ENCODE measurements at places on chromosomes 3 and 15.

DNA sequence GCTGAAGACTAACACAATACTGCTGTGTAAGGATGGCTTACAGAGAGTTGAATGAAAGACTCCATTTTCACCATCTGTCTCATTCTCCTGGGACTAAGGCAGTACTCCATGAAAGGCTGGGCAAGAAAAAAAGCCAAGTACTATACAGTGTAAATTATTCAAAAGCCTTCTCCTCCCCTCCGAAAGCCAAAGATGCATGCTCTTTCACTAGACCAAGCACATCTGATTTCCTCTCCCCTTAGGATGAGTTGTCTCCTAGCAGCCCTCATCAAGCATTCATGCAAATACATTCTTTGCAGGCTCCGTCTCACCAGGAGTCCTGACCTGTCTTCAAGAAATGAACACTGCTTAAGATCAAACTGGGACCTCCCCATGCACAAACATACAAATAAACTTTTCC, 133.5 kb upstream of the THBS1 start:
- no peak for DNase-seq

DNA sequence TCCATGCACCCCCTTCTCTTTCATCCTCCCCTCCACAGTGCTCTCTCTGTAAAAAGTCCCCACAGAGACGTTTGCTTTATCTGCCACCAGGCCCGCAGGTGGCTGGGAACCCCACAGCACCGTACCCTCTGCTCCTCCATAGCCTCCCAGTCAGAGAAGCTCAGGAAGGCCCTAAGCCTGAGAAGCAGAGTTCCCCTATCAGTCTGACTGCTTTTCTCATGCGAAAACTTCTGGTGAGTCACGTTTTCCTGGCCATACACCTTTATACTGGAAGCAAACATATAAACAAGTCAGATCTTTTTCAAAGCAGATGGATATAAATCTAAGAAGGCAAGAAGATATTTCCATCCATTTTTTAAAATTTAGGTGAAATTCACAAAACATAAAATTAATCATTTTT, 51.5 kb upstream of the MEF2A start:
- no peak for DNase-seq

GRCh38 chr3:122415104-122415744, 638 bp downstream of the WDR5B start:
- DNase-seq = peak; percentile 17

GRCh38 chr3:116306720-116307119, 138.6 kb downstream of the LSAMP start:
- no peak for DNase-seq

DNA sequence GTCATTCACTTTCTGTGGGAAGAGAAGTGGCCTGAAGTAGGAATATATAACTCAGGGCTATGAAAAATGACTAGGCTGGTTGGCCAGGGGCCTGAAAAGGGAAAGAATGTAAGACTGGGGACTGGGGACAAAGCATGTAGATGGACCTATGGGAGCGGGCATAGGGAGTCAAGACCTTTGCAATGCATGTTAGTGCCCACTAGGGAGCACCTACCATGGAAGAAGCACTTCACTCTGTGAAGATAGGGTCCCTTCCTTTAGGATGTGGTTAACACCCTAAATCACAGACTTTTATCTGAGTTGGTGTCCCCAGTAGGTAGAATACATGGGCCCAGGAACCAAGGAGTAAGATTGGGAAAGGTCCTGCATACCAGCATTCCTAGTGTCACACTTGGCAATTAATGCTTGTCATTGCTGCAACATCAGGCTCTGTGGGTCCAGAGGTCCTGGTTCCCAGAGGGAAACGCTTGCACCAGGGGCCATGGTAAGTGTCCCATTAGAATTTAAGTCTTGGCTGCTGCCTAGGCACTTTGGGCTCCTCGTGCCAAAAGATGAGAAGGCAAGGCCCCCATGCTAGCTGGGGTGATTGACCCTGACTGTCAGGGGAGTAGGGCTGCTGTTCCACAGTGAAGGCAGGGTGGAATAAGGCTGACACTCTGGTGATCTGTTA, 79.6 kb downstream of the CRYGS start:
- no peak for DNase-seq

DNA sequence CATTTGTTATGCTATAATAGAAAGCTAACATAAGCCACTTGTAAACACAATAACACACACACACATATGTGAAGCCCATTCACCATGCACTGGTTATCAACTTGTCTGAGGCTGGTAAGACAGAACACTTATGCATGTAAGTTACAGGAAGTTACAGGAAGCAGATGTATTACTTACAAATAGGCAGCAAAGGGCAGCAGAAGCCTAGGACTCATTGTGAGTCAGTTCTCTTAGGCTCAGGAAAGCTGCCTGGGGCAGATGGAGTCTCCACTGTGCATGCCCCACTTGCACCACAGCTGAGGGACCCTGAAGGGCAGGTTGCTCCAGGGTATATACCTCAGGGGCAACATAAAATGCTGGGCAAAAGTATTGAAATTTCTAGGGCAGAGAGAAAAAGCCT, 748.8 kb upstream of the CCDC54 start:
- no peak for DNase-seq

GRCh38 chr3:126961191-126961790, 21.6 kb upstream of the PLXNA1 start:
- DNase-seq = no peak

DNA sequence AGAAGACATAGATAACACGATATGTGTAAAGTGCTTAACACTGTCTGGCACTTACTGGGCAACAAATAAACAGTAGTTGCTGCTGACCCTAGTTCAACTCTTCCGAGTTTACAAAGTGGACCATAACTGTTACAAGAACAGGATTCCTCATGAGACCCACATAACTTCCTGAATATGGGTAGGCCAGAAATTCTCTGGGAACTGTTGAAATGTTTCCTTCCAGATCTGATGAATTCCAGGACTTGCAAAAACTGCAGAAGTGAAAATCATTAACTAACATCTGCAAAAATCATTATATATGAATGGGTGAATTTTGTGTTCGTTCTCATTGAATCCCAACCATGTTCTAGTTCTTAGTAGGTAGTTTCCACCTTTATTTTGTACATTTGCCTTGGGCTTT, 181.7 kb upstream of the MME start:
- DNase-seq = no peak

DNA sequence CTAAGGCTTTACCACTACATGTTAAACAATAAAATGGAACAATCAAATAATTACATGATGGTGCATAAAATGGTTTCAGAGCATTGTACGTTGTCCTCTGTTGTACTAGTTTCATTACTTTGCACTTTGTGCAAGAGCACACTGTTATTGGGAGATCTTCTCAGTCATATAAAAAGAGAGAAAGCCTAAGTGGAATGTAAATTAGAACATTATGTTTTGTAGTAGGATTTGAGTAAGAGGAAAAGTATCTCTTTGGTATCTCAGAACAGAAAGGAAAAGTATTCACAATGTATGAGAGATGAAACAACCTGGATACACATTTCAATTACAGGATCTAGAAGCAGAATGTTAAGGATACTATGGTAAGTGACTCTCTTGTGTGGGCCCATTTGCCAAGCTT, 26.9 kb upstream of the PLSCR2 start:
- no peak for DNase-seq

DNA sequence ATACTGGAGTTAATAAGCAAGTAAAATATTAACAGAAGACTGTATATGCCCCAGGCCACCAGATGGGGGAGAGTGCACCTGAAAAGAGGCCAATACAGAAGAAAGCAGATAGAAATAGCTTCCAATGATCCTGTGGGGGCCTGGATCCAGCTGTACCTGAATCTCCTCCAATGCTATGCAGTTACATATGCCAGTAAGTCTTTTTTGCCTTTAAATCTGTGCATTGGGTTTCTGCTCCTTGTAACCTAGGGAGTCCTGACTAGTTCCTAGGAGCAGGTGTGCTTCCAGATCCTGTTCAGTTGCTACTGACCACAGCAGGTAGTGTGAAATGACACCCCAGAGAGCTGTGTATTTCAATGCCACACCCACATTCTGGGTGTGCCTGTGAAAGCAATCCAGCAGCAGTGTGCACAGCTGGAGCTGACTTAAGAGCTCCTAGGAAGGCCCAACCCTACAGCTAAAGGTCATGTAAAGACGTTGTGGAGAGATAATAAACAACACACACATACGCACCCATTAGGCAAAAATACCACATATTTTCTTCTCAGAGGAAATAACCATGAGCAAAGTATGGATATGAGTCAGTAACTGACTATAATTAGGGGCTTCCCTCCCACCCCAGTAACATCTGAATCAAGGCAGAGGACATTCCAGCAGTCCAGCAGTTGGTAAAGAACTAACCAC, 62.2 kb upstream of the AKAP13 start:
- DNase-seq = no peak

DNA sequence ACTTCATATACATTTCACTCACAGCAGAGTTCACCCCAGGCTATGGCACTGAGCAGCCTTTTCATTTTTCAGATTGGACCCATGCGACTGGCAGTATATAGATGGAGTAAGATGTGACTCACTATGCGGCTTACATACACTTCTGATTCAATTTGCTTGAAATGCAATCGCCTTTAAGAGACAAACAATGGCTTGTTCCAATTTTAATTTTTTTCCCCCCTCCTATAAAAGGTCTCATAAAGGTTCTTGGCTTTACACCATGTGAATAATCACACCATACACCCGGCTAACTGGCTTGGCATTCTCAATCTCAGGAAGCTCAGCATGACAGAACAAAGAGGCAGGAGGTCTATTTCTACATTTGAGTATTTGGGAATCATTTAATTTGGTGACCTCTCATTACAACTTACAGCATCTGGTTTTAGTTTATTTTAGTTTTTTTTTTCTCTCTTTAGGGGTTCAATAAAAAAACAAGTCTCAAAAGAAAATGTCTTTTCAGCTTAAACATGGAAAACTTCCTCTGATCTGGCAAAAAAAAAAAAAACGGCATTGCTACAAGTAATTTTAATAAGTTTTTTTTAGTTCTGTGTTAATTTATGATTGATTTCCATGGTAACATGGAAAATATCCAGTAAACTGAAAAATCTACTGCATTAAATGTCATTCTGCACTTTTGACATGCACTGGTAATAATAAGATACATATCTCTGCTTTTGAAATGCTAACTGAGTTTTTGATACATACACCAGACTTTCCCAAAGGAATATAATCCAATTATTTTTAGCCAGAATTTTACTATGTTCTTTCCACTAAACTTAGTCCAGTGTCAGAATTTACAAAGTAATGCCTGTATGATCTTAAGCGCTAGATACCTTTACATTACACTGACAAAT, 38.8 kb downstream of the GADL1 start:
- DNase-seq = no peak

DNA sequence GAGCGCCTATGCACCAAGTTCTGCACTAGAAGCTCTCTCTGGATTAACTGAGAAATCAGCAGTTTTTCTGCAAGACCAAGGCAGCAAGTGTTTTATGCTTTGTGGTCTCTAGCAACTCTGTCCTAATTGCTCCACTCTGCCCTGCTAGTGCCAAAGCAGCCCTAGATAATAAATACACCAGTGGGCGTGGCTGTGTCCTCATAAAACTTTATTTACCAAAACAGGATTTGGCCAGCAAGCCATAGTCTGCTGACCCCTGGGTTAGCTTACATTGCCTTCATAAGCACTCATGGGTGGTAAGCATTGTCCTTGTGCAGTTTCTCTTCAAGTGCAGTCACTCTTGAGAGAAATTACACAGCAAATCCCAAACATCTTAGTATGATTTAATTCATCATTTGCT, 30.7 kb upstream of the SLC24A5 start:
- no peak for DNase-seq

DNA sequence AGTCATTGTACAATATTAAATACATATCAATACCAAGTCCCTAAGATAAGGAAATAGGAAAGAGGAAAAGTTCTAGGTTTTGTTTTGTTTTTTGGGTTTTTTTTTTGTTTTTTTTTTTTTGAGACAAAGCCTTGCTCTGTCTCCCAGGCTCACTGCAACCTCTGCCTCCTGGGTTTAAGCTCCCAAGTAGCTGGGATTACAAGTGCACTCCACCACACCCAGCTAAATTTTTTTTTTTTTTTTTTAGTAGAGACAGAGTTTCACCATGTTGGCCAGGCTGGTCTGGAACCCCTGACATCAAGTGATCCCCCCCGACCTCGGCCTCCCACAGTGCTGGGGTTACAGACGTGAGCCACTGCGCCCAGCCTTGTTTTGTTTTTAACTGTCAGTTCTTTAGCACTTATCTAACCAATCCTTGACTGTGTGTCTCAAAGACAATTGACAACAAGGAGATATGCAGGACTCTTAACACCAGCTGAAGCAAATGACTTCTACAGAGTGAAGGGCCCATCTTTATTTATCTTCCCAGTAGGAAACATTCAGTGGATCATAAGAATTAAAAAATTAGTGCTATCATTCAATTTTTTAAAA, 100.0 kb upstream of the RAP2B start:
- DNase-seq = no peak
